ENCODE measurements at places on chromosomes 11 and 22.

DNA sequence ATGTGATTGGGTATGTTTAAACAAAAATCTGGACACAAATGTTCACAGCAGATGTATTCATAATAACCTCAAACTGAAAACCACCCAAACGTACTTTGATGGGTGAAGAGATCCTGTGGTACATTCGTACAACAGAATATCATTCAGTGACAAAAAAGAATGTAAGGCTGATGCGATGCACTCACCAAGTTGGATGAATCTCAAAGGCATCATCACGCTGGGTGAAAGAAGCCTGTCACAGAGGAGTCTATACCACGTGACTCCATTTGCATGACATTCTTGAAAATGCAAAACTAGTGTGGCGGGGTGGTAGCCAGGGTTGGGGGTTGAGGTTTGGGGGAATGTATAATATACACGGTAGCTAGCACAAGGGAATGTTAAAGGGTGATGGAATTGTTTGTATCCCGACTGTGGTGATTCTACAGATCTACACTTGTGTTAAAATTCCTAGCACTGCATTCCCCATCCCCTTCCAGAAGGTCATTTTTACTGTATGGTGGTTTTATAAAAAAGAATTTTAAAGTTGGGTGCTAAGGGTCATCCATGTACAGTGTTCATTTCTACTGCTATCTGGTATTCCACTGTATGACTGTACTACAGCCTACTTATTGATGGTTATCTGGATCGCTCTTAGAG, 35.0 kb upstream of the SLC25A1 start:
- DNase-seq: no peak

DNA sequence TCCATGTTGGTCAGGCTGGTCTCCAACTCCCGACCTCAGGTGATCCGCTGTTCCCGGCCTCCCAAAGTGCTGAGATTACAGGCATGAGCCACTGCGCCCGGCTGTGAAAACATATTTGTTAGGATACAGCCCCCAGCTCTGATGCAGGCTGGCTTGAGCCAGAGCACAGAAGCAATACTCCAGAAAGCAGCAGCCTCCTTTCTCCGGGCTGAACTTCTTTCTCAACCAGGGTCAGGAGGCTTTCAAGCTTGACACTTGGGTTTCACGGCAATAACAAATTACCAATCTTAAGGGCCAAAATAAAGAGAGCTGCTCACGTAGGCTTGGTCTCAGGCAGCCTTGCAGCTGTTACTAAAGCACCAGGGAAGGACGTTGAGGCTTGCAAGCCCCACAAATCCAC, 10.8 kb upstream of the CECR2 start:
- no peak for DNase-seq

- DNase-seq: no peak
Observed at GRCh38 chr11:107040433-107041087, 22.3 kb upstream of the GUCY1A2 start.

DNA sequence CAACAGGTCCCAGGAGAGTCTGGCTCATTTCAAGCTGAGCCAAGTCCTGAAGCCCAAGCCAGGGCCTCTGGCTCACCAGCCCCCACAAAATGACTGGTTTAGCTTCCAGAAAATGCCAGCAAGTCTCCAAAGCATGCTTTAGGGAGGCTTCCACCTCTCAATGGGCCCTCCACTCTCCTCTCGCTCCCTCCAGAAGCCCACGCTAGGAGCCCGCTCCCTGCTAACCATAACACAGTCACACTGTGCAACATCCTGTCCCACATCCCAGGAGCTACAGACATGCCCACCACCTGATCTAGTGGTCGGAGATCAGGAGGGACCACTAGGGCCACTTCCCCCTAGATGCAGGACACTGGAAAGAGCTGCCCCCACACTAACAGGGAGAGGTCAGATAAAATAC, 6.9 kb downstream of the SULT4A1 start:
- no peak for DNase-seq

DNA sequence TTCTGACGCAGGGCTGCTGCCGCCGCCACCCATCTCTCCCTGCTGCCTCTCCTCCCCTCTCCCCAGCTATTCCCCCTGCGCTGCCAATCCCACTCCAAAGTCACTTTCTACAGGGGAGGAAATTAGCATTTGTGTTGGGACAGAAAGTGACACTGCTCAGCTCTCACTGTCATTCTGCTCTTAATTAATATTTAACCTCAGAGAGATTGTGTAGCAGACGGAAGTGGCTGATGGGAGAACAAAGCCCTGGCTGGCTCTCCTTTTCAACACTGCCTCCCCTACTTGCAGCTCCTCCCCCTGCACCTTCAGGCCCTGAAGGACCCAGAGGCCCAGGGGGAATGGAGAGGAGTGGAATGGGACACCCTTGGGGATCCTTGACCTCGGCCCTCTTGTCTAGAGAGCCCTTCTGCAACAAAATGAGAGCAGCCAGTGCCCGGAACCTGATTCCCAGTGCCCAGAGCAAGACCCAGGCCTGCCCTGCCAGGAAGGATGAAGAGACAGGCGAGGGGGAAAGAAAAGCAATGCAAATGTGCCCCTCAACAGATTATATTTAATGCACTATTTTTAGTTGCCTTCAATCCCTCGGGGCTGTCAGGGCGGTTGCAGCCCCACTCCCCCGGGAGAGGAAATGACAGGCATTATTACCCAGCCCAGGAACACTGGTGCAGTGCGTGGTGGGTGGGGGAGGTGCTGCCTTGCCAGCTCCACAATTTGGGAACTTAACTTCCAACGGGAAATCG, 14.6 kb upstream of the NRGN start:
- DNase-seq: no peak

DNA sequence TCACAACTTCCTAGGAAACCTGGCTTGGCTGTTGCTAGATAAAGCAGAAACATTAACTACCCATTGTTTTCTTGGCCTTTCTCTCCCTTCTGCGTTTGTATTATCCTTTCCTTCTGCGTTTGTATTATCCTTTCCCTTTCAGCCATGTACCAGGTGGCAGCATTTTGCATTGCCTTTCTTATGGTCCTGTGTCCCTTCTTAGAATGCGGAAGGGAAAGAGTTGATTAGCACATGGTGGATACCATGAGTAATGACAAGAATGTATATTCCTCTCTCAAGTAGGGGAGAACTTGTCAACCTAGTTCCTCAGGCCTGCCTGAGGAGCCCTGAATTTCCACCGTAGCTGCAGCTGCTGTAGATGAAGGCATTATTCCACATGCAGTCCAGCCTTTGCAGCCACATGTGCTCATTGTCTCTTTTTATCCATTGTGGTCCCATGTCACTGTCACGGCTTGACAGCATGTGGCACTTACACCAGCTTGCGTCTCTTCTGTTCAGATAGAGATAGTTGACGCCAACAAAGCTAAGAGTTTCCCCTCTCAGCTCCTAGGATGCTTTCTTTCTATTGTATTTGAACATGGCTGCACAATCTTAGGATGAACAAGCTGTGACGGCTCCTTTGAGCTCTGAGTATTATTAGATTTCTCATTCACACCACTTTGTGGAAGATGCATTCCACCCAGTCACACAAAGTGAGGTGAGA, 44.8 kb downstream of the SLN start:
- DNase-seq: no peak

GRCh38 chr11:100550912-100551632, 136.0 kb upstream of the ARHGAP42 start:
- DNase-seq: no peak

DNA sequence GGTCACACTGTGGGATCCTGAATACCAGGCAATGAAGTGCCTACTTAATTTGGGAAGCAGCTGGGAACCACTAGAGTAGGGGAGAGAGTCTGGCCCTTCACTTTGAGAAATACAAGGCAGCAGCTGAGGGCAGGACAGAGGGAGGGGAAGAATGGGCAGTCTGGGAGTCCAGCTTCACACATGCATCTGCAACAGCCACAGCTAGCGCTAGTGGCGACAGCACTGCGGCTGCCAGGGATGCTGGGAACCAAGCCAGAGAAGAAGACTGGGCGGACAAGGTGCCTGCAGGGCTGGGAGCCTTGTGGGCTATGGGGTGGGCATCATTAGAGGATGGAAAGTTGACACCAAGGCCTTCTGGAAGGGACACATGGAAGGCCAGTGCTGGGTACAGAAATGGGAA, 15.8 kb downstream of the SCUBE2 start:
- DNase-seq: no peak

GRCh38 chr11:44698252-44698912, 28.4 kb upstream of the TSPAN18 start:
- DNase-seq: no peak

DNA sequence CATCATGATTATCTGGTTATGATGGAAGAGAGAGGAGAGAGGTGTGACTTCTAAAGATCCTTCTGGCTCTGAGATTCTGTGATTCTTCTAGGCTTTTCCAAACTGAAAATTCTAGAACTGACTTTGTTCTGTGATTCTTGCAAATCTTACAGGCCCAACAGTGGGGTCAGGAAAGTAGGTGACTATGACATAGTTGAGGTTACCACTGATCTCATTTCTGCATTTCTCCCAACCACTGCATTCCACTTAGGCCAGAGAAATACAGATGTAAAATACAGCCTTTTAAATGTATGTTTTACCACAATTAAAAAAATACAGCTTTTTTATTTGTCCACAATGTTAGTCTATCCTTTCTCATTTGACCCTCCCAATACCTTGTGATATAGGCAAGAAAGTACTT, 83.7 kb downstream of the STIM1 start:
- no peak for DNase-seq

GRCh38 chr22:39446239-39446721, 10.5 kb upstream of the MGAT3 start:
- peak; percentile 14 for DNase-seq

DNA sequence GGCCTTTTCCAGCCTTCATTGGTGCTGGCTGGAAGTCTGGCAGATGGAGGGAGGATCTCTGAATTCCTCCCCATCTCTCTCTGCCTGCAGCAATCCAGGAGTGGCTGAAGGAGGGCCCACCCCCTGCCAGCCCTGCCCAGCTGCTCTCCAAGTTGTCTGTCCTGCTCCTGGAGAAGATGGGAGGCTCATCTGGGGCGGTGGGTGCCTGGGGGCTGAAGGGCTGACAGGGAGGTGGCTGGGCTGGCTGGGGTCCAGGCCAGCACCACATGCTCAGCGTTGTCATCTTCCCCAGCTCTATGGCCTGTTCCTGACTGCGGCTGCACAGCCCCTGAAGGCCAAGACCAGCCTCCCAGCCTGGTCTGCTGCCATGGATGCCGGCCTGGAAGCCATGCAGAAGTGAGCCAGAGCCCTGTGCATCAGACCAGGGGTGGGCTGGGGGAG, 12.2 kb downstream of the TKFC start:
- DNase-seq: no peak

DNA sequence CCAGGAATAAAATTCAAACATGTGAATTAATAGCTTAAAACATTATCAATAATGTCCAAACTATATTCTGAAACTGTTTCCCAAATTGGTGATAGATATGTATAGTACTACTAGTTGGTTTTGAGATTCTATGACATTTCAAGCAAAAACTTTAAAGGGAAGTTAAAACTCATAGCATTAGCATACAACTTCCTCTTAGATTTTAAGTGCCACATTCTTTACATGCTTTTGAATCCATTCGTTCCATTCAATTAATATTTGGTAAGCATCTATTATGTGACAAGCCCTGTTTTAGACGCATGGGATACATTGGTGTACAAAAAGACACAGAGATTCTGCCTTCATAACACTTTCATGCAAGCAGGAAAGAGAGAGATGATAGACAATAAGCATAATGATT, 8.9 kb downstream of the PATL1 start:
- no peak for DNase-seq

- no peak for DNase-seq
Observed at GRCh38 chr11:76837696-76838677, 22.7 kb upstream of the ACER3 start.

DNA sequence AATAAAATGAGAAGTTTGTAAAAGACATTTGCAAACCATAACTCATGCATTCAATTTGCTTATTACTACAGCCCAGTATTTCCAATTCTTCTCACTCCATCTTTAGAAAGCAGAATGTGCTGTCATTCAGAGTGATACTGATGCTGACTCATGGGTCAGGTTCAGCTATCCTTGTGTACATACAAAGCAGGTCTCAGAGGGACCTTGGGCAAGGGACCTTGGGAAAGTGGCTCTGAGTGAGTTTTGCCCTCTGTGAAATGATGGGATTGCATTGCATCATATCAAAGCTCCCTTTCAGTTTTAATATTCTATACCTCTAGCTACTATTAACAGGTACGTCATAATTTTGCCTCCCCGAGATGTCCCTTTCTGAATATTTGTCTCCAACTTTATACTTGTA, 848.7 kb downstream of the OPCML start:
- DNase-seq: no peak

- no peak for DNase-seq
Observed at GRCh38 chr11:76694664-76695063, 24.1 kb upstream of the LRRC32 start.

GRCh38 chr22:41286639-41287091, 678 bp upstream of the RANGAP1 start:
- DNase-seq: peak; percentile 57

DNA sequence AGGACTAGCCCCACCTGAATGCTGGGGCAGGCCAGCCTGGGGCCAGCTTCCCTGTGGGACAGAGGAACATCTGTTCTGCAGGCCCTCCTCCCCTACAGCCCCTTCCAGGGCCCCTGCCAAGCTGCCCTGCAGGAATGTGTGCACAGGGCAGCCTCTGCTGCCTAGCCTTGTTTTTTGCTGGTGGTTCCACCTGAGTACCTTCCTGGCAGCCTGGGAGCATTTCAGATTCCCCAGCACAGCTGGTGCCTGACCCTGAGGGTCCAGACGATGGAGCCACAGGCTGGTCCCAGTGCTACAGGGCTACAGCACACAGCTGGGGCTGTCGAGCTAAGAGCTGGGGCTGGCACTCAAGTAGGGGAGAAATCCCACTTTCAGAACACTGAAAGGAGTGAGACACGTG, 22.3 kb upstream of the GPR83 start:
- no peak for DNase-seq

GRCh38 chr11:7630002-7630401, 43.3 kb downstream of the CYB5R2 start:
- DNase-seq: no peak

- no peak for DNase-seq
Observed at GRCh38 chr11:83764643-83765042, 478.5 kb upstream of the CCDC90B start.

DNA sequence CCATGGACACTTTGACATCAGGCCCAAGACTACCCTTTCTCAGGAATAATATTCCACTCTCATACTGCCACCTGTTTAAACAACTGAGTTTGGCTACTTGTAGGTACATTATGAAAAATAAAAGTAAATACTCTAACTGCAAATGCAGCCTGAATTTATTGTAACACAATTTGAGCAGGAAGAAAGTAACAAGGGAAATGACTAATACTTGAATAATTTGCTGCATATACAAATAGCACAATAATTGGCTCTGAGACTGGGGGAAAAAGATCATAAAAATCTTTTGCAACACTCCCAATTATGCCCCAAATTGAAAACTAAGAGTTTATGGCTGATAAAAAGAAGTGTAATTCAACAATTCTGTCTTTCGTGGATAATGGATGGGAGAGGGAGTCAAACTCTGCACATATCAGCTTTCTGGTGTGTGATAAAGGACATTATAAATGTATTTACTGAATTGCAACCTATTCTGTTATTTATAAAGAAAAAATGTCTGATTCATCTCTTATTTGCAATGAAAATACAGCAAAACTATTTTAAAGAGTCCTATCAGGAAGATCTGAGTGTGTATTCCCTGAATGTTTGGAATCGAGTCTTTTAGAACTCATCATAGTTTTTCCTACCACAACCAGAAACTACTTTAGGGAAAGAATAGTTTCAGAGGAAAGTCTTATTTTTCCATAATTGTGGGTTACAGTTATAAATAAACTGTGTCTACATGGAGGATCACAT, 359.0 kb downstream of the JRKL start:
- DNase-seq: no peak
